Uterus (tissue), 4 donors: ENCODE measurements at places on chromosomes 6 and 20.

GRCh38 chr6:83467620-83468036 lies 36.8 kb upstream of the ME1 start:
- no peaks in the 10 kb centered on the region for H3K27me3 ChIP-seq
- no peak for DNase-seq
- no peak overlapping the region for H3K4me3 ChIP-seq

DNA sequence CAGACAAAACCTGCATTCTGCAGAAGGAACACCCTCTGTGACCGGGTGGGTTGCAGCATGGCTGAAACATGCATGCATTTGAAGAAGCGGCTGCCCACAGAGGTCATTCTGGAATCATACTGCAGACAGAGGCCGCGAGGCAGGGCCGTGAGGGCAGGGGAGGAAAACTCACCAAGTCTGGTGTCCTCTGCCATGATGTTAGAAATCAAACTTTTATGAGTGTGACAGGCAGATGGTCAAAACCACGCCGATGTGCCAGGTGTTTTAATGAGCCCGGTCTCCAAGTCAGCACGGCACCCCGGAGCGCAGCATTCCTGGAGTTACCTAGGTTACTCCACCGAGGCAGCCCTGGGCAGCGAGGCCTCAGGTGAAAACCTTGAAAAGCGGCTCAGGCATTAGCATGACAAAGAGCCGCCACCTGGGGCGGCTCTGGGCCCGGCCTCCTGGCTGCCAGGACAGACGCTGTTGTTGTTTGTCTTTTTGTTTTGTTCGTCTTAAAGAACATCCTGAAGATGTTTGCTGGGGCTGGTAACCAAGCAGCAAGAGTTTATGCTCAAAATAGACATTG lies 255.6 kb downstream of the ERMARD start:
- no peaks in the 10 kb centered on the region for H3K4me1 ChIP-seq
- H3K27ac ChIP-seq: no peak overlapping the region
- H3K27me3 ChIP-seq: no peaks in the 10 kb centered on the region
- no peak overlapping the region for H3K4me3 ChIP-seq
- no peak for DNase-seq

DNA sequence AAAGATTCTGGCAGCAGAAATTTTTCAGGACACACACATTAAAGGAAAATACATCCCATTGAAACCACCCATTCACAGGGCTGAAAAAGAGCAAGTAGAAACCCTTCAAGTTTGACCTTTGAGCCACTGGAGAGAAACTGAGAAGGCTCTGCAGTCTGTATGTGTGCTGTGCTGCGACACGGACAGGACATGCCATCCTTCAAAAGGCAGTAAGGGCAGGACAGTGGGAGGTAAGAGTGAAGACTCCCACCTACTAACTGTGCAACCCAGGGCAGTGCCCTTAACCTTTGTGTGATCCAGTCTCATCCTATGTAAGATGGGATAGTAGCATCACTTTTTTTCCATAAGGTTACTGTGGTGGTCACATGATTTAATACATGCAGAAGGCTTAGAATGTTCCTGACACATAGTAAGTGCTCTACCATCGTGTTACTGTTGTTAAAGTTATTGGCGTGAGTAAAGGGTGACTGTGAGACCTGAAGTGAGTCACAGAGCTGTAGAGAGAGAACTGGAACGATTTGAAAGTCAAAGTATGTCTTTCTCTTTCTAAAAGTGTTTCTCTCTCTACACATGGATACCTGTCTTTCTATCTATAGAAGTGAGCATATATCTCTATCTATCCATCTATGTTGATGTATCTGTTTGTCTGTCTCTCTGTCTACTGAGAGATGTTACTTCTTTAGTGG lies 153.7 kb upstream of the OLIG3 start:
- no peak overlapping the region for H3K27ac ChIP-seq
- no peaks in the 10 kb centered on the region for H3K27me3 ChIP-seq
- DNase-seq: no peak
- H3K36me3 ChIP-seq: no peaks in the 10 kb centered on the region

DNA sequence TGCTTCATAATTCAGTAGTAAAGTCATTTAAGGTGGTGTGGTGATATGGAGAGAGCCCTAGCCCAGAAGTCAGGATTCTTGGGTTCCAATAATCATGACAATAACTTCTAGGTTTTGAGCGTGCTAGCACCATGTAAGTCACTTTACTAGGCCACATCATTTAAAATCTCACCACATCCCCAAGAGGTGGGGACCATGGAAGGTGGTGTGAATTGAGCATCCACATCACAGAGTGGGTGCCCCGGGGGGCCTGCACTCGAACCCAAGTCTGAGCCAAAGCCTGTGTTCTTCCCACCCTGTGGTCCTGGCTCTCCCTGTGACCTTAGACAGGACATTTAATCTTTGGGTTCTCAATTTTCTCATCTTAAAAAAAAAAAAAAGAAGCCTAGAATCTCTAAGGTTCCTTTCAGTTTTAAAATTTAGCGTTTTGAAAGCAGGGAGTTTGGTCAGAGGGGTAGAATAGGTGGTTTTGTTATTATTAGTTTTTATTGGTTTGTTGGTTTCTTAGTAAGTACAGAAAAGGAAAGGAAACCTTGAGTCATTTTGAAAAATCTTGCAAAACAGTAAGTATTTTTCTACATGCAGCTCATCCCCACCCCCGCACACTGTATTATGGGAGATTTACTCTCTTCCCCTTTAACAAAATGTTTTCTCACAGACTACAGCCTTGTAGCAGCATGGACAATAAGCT lies 26.4 kb downstream of the ARMC2 start:
- no peaks in the 10 kb centered on the region for H3K36me3 ChIP-seq
- H3K4me3 ChIP-seq: no peak overlapping the region
- H3K27ac ChIP-seq: peak overlapping the region; percentile 84
- no peak for DNase-seq
- no peaks in the 10 kb centered on the region for H3K4me1 ChIP-seq
- H3K27me3 ChIP-seq: no peaks in the 10 kb centered on the region

DNA sequence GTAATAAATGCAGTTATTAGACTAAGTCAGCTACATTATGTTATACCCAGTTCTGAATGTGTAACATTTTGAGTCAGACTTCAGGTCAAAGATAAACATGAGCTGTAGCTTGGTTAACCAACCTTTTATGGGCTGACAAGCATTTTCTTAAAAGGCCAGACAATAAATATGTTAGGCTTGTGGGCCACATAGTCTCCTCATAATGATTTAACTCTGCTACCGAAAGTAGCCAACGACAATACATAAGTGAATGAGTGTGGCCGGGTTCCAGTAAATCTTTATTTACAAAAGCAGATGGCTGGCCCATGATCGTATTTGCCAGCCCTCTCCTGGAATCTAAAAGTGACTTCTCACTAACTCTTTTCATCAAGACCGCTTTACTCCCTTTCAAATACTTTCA lies 49.9 kb downstream of the ATG5 start:
- DNase-seq: no peak
- no peaks in the 10 kb centered on the region for H3K4me1 ChIP-seq
- H3K4me3 ChIP-seq: no peak overlapping the region
- peak overlapping the region; percentile 20 for H3K27ac ChIP-seq
- no peaks in the 10 kb centered on the region for H3K36me3 ChIP-seq
- H3K27me3 ChIP-seq: no peaks in the 10 kb centered on the region

DNA sequence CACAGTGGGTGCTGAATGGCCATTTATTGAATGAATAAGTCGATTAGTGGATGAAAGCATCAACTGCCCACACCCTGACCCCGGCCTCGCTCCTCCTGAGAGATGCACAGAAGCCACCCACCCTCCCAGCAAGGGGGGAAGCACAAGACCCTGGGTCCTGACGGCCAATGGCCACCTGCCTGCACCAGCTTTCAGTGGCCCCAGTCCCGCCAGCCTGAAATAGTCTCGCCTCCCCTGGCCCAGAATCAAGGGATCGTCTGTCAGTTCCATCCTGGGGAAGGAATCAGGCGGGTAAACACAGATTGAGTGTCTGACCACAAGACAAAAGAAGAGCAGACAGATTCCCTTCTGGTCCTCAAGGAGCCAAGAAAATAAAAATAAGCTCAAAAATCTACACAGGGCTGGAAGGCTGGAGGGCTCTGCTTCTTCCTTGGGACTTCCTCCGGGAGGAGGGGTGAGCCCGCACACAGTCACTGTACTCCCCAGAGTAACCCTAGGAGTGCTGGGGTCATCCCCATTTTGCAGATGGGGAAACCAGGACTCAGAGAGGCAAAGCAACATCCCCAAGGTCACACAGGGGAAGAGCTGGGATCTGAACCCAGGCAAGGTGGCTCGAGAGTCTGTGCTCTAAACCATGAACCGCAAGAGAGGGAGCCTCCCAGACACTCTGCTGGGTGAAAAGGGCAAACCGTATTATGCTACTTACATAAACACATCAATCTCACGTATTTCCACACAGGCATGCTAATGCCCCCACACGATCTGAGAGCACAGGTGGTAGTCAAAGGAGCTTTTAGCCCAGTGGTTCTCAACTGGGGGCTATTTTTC lies 7.8 kb downstream of the PREX1 start:
- no peak overlapping the region for H3K27ac ChIP-seq
- H3K27me3 ChIP-seq: no peaks in the 10 kb centered on the region
- no peak overlapping the region for H3K4me3 ChIP-seq
- no peak for DNase-seq
- H3K36me3 ChIP-seq: no peaks in the 10 kb centered on the region
- H3K4me1 ChIP-seq: no peaks in the 10 kb centered on the region

- DNase-seq: no peak
- no peaks in the 10 kb centered on the region for H3K4me1 ChIP-seq
- H3K4me3 ChIP-seq: no peak overlapping the region
- H3K27me3 ChIP-seq: no peaks in the 10 kb centered on the region
- no peak overlapping the region for H3K27ac ChIP-seq
These were observed 138.1 kb downstream of the TBXT start for GRCh38 chr6:166029506-166029905.

DNA sequence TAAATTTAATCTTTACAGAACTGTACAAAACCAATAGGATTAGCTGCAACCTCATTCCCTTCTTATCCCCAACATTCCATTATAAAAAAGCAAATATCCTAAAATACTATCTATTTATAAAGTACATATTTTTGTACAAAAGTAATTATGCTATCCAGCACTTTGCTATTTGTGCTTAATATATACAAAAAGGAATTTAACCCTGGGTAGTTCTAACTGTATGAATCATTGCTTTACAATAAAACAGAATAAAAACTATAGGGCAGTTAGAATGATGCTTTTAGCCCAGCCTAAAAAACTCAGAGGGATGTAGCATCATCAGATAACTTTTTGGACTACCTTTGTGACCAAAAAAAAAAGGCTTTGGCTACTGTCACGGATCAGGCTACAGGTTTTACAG lies 49.9 kb upstream of the KLHL31 start:
- H3K27me3 ChIP-seq: no peaks in the 10 kb centered on the region
- H3K4me3 ChIP-seq: no peak overlapping the region
- DNase-seq: no peak
- no peaks in the 10 kb centered on the region for H3K36me3 ChIP-seq

- DNase-seq: peak; percentile 75
- H3K27ac ChIP-seq: peak overlapping the region; percentile 76
- H3K4me1 ChIP-seq: no peaks in the 10 kb centered on the region
- H3K27me3 ChIP-seq: no peaks in the 10 kb centered on the region
- H3K4me3 ChIP-seq: peak overlapping the region; percentile 9
- no peaks in the 10 kb centered on the region for H3K36me3 ChIP-seq
These were observed 17.5 kb downstream of the PTK7 start for GRCh38 chr6:43093436-43094289.

DNA sequence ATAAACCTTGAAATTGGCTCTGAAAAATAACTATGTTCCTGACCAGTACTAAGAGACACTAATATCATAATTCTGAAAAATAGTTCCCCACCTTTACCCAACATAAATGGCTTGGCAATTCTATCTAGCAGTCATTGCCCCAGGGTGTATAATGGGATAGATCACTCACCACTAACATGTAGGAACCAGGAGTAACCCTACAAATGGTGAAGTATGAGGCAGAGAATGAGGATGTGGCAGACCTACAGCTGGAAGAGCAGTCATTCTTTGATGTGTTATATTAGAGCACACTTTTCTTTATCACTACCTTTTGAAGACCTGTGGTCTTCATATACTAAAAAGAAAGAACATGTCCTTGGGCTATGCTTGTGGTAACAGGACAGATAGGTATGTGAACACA lies 136.5 kb upstream of the SYNDIG1 start:
- no peak for DNase-seq
- H3K36me3 ChIP-seq: no peaks in the 10 kb centered on the region

- H3K4me1 ChIP-seq: no peaks in the 10 kb centered on the region
- no peaks in the 10 kb centered on the region for H3K36me3 ChIP-seq
- no peak for DNase-seq
- no peak overlapping the region for H3K27ac ChIP-seq
- H3K27me3 ChIP-seq: no peaks in the 10 kb centered on the region
- no peak overlapping the region for H3K4me3 ChIP-seq
These were observed 109.2 kb upstream of the NXT1 start for GRCh38 chr20:23241416-23241815.

DNA sequence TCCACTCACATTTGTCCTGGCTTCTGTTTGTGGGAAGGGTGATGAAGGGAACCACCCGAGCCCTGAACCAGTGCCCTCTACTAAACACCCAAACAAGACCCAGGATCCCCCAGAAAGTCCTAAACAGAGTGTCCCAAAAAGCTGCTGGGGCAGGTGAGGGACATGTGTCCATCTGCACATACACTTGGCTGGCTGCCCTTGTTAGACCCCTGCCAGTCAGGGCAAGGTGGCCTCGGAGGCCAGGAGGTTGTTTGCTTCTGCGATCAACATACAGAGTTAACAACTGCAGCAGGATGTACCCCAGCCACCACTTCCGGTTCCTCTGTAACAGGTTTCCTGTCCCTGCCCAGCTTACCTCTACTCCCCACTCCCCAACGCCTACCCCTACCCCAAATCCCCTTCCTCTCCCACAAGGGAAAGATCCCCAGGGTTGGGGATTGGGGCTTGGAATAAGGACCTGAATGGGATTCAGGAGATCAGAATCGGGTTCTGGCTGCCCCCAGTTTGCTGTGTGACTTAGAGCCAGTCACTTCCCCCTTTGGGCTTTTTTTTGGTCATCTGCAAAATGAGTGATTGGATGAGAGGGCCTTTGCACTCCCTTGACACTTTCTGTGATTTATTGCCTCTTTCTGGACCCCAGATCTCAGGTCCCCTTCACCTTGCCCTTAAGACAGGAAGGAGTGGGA lies 13.9 kb downstream of the DEF6 start:
- no peaks in the 10 kb centered on the region for H3K36me3 ChIP-seq
- H3K4me3 ChIP-seq: no peak overlapping the region
- H3K4me1 ChIP-seq: no peaks in the 10 kb centered on the region
- no peaks in the 10 kb centered on the region for H3K27me3 ChIP-seq

GRCh38 chr6:90297115-90297866 lies 648 bp upstream of the BACH2 start:
- no peaks in the 10 kb centered on the region for H3K36me3 ChIP-seq
- no peaks in the 10 kb centered on the region for H3K27me3 ChIP-seq
- peak overlapping the region; percentile 99 for H3K27ac ChIP-seq
- DNase-seq: peak; percentile 43
- H3K4me3 ChIP-seq: peak overlapping the region; percentile 56
- H3K4me1 ChIP-seq: no peaks in the 10 kb centered on the region

GRCh38 chr6:157254538-157254937 lies 68.8 kb downstream of the TMEM242 start:
- no peaks in the 10 kb centered on the region for H3K36me3 ChIP-seq
- no peak overlapping the region for H3K27ac ChIP-seq
- no peak for DNase-seq
- no peaks in the 10 kb centered on the region for H3K27me3 ChIP-seq
- no peaks in the 10 kb centered on the region for H3K4me1 ChIP-seq

GRCh38 chr6:139868576-139868975 lies 494.1 kb upstream of the CITED2 start:
- no peaks in the 10 kb centered on the region for H3K36me3 ChIP-seq
- no peaks in the 10 kb centered on the region for H3K4me1 ChIP-seq
- no peak overlapping the region for H3K4me3 ChIP-seq
- H3K27ac ChIP-seq: no peak overlapping the region
